ENCODE measurements at places on chromosomes 11 and 22. TPM values are rescaled to one million over a fixed set of nuclear protein-coding genes. Genes with fewer than 3 reads are reported as not detected.

PRRG4 gene
- 0.92 TPM for total RNA-seq

P2RX6 gene
- total RNA-seq = 2.2 TPM

B3GAT1 gene
- total RNA-seq = 0.35 TPM

CBL gene
- total RNA-seq = 11.1 TPM

IFTAP gene
- total RNA-seq = 31.9 TPM

SCN4B gene
- total RNA-seq = 11.3 TPM

MS4A3 gene
- not detected for total RNA-seq

ZBTB16 gene
- 65.2 TPM for total RNA-seq

UBE2L6 gene
- 28.9 TPM for total RNA-seq

VSIG2 gene
- 0.88 TPM for total RNA-seq

OR9G4 gene
- total RNA-seq = not detected

SLC17A6 gene
- not detected for total RNA-seq

ACRV1 gene
- not detected for total RNA-seq

C11orf86 gene
- total RNA-seq = not detected

TOP3B gene
- 13.5 TPM for total RNA-seq

OR10A6 gene
- not detected for total RNA-seq

ARHGAP8 gene
- total RNA-seq = 0.32 TPM

NXPE1 gene
- not detected for total RNA-seq

OR52I2 gene
- not detected for total RNA-seq

RRAS2 gene
- 34.2 TPM for total RNA-seq

OR51B2 gene
- not detected for total RNA-seq

CYB5R2 gene
- total RNA-seq = 3.7 TPM

CRYBA4 gene
- total RNA-seq = not detected

F2 gene
- total RNA-seq = not detected

JAML gene
- 2.5 TPM for total RNA-seq

DNAJB7 gene
- total RNA-seq = not detected

MOV10L1 gene
- total RNA-seq = 1.2 TPM

APOA5 gene
- not detected for total RNA-seq

HOATZ gene
- total RNA-seq = not detected

All from left cardiac atrium (tissue), 4 donors.